Activated naive CD8-positive, alpha-beta T cell treated with anti-CD3 and anti-CD28 coated beads, Interleukin-2, amount 10 ng/mL, durations not matched to agents 7 days and 5 days (primary cell): ENCODE measurements at places on chromosomes 6 and 20. TPM values are rescaled to one million over a fixed set of nuclear protein-coding genes. Genes with fewer than 3 reads are reported as not detected.

BPIFA1 gene
- total RNA-seq, result not detected

PTPRK gene
- 2.8 TPM for total RNA-seq

NKAPL gene
- total RNA-seq, result not detected

DACT2 gene
- not detected for total RNA-seq

C6orf163 gene
- total RNA-seq, result 3.4 TPM

MLN gene
- total RNA-seq, result not detected

PCMT1 gene
- total RNA-seq, result 80.0 TPM

WFDC5 gene
- total RNA-seq, result not detected

ARFGEF3 gene
- 0.30 TPM for total RNA-seq

CAGE1 gene
- total RNA-seq, result 0.20 TPM

PPP1R3D gene
- total RNA-seq, result 9.5 TPM

TINAG gene
- not detected for total RNA-seq

WFDC12 gene
- not detected for total RNA-seq

C6orf58 gene
- not detected for total RNA-seq

OTOR gene
- not detected for total RNA-seq

PANK2 gene
- total RNA-seq, result 80.1 TPM

CAPN11 gene
- not detected for total RNA-seq

STMN3 gene
- 45.6 TPM for total RNA-seq

CALHM5 gene
- not detected for total RNA-seq

KIAA0408 gene
- 3.1 TPM for total RNA-seq

ISM1 gene
- 3.0 TPM for total RNA-seq

MYO6 gene
- 3.3 TPM for total RNA-seq

MTFR2 gene
- 15.0 TPM for total RNA-seq

HSPA1A gene
- total RNA-seq, result 62.2 TPM

HLA-DPB1 gene
- total RNA-seq, result 43.4 TPM

SPATS1 gene
- total RNA-seq, result not detected

TFAP2B gene
- not detected for total RNA-seq

LRRC73 gene
- total RNA-seq, result 0.33 TPM

PRPH2 gene
- 0.09 TPM for total RNA-seq

SPAG4 gene
- 5.7 TPM for total RNA-seq

HLA-DQB2 gene
- not detected for total RNA-seq

PCIF1 gene
- total RNA-seq, result 54.5 TPM

SMIM28 gene
- not detected for total RNA-seq

PBOV1 gene
- not detected for total RNA-seq

FRK gene
- 0.03 TPM for total RNA-seq

RGS17 gene
- not detected for total RNA-seq

PGC gene
- total RNA-seq, result not detected

LHFPL5 gene
- not detected for total RNA-seq

TNXB gene
- total RNA-seq, result 9.2 TPM

FAM83B gene
- not detected for total RNA-seq

ACOT8 gene
- 35.4 TPM for total RNA-seq

KAT14 gene
- total RNA-seq, result 18.0 TPM

VNN1 gene
- total RNA-seq, result not detected

MYBL2 gene
- total RNA-seq, result 72.6 TPM

PRDM13 gene
- not detected for total RNA-seq

EFCAB8 gene
- 0.47 TPM for total RNA-seq

ADA gene
- total RNA-seq, result 90.4 TPM

OXT gene
- 0.68 TPM for total RNA-seq

FAM217B gene
- total RNA-seq, result 32.7 TPM

COL9A3 gene
- total RNA-seq, result 0.42 TPM

SLC17A5 gene
- 9.2 TPM for total RNA-seq

MAS1 gene
- not detected for total RNA-seq
